ENCODE measurements at places on chromosomes 6 and 20.

GRCh38 chr6:160735523-160735922, 33.5 kb downstream of the PLG start:
- DNase-seq: no peak

DNA sequence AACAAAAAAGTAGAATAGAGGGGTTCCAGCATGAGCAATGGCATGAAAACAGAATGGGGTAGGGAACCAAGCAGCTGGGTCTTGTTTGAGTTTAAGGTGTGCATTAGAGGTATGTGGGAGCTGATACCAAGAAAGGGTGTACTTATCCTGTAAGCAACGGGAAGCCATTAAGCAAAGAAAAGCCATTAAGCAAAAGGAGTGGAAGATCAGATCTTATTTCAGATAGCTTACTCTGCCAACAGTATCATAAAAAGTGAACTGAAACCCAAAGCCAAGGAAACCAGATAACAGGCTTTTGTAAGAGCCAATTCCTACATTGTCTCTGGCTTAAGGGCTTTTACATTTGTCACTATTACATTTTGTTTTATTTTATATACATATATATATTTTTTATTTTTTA, 21.3 kb upstream of the BEND6 start:
- no peak for DNase-seq

GRCh38 chr20:37786043-37786442, 92.2 kb downstream of the CTNNBL1 start:
- no peak for DNase-seq

DNA sequence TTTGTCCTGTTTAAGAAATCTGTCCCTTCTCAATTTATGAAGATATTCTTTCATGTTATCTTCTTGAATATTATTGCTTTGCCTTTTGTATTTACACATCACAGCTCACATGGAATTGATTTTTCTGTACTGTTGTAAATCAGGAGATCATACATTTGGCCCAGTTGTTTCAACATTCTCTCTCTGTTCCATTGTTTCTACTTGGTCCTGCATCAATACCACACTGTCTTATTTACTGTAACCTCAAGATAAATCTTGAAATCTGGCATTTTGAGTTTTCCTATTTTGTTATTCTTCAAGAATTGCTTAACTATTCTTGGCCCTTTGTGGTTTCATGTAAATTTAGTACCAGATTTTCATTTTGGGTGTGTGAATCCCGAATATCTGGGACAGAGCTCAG, 121.7 kb upstream of the CCN2 start:
- DNase-seq: no peak

DNA sequence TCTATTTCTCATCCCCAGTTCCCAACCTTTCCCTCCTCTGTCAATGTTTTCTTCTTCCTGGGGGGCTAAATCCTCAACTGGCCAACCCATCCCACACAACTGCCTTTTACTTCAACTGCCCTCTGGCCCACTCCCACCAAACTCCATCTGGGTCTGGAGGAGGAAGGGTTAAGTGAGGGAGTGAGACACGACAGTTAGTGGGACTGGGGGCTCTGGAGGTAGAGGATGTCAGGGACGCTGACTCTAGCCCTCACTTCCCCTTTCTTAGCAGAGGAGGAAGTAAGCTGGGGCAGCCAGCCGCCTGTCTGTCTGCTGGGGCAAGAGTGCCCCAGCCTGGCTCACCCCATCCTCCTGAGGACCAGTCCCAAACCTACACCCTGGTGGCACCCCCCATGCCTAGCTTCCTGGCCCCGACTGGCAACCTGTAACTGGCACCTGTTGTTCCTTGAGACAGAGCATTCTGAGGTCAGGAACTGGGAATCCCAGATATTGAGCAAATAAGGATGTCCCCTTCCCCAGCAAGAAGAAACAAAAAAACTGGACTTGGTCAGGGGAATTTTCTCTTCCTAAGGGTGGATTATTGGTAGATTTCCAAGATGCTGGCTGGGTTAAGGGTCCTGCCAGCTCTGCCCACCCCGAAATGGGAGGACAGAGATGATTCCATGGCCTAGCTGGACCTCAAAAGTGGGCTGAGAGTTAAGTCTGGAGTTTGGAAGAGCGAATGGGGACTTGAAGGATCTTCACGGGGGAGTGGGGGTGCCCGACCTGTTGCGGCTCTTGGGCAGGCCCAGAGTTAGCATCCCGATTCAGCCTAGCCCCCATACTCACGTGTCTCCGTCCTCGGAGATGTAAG, 971 bp downstream of the NFKBIE start:
- no peak for DNase-seq

DNA sequence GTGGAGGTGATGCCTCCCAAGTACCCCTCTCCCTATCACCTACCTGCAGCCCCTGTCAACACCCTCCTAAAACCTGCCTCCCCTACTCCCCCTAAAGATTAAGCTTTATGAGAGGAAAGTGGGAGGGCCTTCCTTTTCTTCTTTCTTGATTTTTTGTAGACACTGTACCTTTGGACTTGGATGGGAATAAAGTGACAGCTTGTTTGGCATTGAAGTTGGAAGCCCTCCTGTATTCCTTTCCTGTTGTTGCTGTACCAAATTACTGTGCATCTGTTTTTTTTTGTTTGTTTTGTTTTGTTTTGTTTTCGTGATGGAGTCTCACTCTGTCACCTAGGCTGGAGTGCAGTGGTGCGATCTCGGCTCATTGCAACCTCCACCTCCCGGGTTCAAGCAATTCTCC, 99.3 kb upstream of the NFATC2 start:
- no peak for DNase-seq

DNA sequence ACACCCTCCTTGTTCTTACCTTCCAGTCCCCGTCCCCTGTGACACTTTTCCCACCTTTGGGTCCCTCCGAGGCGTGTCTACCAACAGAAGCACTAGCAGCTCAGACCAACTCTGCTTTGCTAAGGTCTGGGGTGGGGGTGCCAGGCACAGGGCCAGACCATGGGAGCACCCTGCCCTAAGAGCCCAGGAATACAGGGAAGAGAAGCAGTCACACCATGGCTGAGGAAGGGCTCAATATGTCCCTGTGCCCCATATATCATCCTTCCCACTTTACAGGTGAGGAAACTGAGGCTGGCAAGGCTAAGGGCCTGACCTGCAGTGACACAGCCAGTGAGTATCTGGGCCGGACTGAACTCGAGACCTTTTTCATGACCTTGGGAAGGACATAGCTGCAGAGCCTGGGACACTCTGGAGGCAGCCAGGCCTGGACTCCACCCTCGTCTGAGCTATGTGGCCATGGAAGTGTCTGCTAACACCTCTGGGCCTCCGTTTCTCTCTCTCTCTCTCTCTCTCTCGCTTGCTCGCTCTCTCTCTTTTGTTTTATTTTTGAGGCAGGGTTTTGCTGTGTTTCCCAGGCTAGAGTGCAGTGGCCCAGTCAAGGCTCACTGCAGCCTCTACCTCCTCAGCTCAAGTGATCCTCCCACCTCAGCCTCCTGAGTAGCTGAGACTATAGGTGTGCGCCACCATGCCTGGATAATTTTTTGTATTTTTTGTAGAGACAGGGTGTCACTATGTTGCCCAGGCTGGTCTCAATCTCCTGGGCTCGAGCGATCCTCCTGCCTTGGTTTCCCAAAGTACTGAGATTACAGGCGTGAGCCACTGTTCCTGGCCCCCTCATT, 156.7 kb downstream of the GRM4 start:
- no peak for DNase-seq

DNA sequence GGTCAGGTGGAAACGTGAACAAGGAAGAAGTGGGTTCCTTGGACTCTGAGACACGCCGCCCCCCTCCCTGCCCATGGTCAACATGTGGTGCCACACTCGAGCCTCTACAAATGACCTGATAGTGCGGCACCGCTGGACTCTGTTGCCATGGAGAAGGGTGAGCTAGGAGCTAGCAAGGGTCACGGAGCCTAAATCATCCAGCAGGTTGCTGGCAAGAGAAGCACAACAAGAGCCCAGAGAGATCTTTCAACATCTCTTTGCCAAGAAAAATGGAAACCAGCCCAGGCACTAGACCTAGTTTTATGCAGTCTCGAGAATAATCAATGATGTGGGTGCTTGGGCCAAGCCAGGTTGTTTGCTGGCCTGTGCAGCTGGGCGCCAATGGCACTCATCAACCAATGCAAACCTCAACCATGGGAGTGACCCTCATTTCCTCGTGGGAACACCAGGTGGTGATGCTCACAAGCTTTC, 69.5 kb downstream of the NOL4L start:
- no peak for DNase-seq

- no peak for DNase-seq
Measured at GRCh38 chr6:159102373-159103160, 57.8 kb upstream of the TAGAP start.

DNA sequence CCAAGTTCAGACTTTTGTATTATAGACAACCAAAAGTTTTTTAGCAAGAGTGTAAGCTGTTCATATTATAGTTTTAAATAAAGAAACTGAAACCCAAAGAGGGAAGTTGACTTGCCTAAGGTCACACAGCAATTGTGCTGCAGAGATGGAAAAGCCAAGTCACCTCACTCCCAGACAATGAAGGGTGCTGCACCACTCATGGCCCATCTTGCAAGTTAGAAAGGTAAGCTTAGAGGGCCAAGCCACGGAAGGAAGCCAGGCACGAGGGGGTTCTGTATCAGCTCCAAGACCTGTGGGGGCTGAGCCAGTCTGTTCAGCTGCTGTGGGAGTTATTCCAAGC, 860 bp downstream of the DEFB124 start:
- no peak for DNase-seq

DNA sequence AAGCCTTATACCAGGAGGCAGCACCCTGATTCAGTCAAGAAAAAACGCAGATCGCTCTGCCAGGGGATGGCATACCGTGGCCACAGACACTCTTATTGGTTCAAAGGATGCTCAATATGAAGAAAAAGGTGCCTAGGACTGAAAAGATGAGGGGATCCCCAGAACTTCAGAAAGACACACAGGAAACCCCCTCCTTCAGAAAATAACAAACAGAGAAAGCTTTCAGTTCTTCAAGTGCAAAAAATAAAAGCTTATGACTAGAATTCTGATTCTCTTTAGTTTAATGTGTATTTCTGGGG, 17.7 kb upstream of the MYB start:
- no peak for DNase-seq

DNA sequence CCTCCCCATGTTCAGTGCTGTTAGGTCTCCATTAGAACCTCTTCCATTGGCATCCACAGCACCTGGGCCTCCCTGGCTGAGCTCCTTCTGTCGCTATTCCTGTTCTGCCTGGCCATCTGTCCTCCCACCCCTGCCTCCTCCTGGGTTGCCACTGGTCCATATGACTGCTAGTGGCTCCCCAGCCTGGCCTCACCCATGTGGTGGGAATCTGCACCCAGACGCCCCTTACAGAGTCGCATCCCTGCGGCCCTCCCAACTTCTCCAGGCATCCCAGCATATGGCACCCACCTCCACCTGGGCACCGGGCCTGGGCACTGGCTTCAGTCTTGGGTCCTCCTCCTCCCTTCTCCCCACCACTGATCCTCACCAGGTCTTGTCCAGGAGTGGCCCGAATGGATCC, 7.7 kb downstream of the CDC25B start:
- no peak for DNase-seq

DNA sequence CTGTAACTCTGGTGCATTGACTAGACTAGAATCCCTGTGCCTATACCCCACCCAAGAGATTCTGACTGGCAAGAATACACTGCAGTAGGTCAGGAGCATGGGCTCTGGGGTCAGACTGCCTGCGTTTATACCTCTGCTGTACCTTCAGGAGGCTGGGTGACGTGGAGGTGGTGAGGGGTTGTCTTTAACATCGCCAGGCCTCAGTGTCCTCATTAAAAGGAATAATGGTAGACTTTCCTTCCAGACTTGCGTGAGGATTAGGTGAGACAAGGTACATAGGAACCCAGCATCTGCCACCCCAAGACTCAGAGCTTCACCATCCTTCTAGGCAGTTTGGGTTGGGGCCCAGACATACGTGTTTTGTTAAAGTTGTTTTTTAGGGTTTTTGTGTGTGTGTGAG, 44.3 kb downstream of the TM9SF4 start:
- DNase-seq: no peak

- no peak for DNase-seq
Measured at GRCh38 chr6:93604951-93605350, 185.6 kb upstream of the EPHA7 start.

- no peak for DNase-seq
Measured at GRCh38 chr6:87747646-87748045, 45.6 kb upstream of the AKIRIN2 start.

- no peak for DNase-seq
Measured at GRCh38 chr6:16505711-16506357, 255.4 kb downstream of the ATXN1 start.

GRCh38 chr6:34237722-34238584, 1.3 kb downstream of the HMGA1 start:
- DNase-seq: peak; percentile 48

GRCh38 chr6:3260772-3261517, 2.2 kb downstream of the PSMG4 start:
- no peak for DNase-seq

DNA sequence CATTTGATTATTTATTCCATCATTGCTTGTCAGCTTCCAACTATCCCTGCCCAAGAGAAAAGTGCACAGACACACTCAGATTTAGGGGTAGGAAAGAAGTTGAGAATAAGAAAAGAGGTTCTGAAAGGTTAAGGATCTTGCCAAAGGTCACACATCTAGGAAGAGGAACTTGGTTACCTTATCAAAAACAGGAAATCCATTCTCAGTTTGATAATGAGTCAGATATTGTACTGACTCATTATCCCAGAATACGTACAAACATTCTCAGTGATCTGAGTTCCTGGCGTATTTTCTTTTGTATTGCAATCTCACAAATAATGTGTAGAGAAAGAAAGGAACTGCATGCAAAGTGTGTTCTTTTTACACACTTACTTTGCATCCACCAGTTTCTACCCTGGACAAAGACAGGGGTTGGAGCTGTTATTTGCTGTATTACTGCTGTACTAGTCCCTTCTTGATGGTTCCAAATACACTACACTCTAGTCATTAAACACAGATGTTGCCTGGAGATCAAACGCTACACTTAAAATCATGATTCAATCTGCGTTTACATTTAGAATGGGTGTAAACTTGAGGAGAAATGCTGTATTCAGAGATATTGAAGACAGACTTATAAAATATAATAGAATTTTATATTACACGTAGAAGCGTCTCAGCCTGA, 545.7 kb downstream of the PRKN start:
- DNase-seq: no peak

- no peak for DNase-seq
Measured at GRCh38 chr6:42222448-42222847, 4.8 kb upstream of the MRPS10 start.

GRCh38 chr6:150301846-150302519, 66.8 kb upstream of the IYD start:
- peak; percentile 50 for DNase-seq

- peak; percentile 83 for DNase-seq
Measured at GRCh38 chr20:59751075-59751711, 146.9 kb downstream of the PHACTR3 start.

DNA sequence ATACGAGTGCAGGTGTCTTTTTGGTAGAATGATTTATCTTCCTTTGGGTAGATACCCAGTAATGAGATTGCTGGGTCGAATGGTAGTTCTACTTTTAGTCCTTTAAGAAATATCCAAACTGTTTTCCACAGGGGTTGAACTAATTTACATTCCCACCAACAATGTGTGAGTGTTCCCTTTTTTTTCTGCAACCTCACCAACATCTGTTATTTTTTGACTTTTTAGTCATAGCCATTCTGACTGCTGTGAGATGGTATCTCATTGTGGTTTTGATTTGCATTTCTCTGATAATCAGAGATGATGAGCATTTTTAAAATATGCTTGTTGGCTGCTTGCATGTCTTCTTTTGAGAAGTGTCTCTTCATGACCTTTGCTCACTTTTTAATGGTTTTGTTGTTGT, 1.9 kb upstream of the ZNF831 start:
- no peak for DNase-seq
